ENCODE measurements at places on chromosomes 12 and 14.

DNA sequence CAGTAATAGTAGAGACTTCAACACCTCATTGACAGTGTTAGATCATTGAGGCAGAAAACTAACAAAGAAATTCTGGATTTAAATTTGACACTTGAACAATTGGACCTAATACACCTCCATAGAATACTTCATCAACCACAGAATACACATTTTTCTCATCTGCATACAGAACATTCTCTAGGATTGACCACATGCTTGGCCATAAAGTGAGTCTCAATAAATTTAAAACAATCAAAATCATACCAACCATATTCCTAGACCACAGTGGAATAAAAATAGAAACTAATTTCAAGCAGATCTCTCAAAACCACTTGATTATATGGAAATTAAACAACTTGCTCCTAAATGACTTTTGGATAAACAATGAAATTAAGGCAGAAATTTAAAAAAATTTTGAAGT, 82.3 kb downstream of the SLC38A4 start:
- no peak for DNase-seq

DNA sequence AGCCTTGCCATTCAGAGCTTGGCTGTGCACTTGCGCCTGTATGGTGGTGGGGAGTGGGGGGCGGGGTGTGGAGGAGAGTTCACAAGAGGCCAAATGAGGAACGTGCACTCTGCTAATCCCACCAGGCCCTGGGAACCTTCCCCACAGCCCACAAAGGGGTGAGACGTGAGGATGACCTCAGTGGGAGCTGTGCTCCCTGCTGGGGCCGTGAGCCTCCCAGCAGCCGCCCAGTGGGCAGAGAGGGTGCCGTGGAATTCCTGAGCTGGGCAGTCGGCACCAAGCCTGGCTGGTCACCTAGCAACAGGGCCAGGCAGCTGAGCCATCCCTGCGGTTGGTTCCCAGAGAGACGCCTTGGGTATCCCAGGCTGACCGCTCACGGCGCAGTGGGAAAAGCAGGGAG, 53.7 kb downstream of the CCNK start:
- DNase-seq, result peak; percentile 42

DNA sequence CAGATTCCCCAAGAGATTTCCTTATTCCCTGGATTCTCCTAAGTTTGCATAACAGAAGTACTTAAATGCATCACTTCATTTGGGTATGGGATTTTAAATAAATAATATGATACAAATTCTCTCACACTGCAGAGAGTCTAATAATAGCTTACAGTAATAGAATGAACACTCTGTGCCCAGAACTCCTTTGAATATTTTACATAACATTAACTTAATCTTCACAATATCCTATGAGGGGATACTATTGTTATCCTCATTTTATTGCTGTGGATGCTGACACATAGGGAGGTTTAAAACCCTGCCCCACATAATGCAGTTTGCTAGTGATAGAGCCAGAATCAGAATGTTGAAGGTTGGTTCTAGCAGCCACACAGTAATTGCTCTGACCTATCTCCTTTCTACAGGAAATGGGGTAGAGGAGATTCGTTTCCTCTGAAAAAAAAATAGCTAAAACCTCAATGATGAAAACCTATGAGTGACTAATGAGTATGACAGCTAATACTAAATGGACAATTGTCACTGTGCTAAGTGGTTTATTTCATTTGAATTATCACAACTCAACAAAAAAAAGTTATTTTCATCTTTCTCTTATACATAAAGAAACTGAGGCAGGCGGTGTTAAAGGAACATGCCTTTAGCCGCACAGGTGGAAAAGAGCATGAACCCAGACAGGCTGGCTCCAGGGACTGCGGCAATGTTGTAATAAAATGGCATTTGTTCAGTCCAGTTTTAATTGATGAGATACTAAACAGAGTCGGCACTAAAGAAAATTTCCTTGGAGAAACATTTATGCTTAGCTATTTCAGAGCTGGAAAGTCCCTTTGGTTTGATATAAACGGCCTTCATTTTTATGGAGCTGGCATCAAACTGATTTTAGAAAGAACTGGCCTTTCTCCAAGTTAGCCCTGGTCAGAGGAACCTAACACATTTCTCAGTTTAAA, 880.9 kb downstream of the NRXN3 start:
- no peak for DNase-seq

- DNase-seq, result no peak
Observed at GRCh38 chr12:88418856-88419497, 161.3 kb downstream of the KITLG start.

DNA sequence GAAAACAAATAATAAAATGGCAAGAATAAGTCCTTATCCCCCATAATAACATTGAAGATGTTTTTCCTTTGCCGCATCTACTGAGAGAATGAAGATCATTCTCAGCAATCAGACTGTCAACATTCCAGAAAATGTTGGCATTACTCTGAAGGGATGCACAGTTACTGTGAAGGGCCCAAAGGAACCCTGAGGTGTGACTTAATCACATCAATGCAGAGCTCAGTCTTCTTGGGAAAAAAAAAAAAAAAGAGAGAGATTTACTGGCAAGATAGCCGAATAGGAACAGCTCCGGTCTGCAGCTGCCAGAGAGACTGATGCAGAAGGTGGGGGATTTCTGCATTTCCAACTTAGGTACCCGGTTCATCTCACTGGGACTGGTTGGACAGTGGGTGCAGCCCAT, 41.3 kb upstream of the OR6J1 start:
- no peak for DNase-seq

- DNase-seq, result peak; percentile 88
Observed at GRCh38 chr12:95943330-95943842, at the start of gene AMDHD1. TSS of gene AMDHD1 (plus strand) at chr12:95943331. CDS start at chr12:95943399, 68 bp downstream.

- no peak for DNase-seq
Observed at GRCh38 chr14:88025313-88025712, 20.4 kb downstream of the GPR65 start.

- no peak for DNase-seq
Observed at GRCh38 chr14:66752109-66752508, 244.2 kb downstream of the GPHN start.

DNA sequence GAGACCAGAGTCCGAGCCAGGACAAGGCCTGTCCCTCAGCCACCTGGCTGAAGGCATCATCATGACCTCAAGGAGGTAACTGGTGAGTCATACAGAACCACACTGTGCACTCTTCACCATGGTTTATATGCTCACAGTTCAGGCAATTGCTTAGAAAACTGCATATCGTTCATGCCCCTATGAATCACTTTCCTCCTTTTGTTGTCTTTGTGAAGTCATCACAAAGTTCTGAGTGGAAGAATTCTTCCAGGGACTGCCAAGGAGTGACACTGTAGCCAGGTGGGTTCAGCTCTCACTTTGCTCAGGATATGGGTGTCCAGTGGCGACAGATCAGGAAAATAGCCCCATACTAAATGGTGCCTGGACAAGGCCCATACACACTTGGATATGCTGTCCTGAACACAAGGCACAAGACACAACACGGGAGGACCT, 92.5 kb downstream of the DPF3 start:
- DNase-seq, result no peak

DNA sequence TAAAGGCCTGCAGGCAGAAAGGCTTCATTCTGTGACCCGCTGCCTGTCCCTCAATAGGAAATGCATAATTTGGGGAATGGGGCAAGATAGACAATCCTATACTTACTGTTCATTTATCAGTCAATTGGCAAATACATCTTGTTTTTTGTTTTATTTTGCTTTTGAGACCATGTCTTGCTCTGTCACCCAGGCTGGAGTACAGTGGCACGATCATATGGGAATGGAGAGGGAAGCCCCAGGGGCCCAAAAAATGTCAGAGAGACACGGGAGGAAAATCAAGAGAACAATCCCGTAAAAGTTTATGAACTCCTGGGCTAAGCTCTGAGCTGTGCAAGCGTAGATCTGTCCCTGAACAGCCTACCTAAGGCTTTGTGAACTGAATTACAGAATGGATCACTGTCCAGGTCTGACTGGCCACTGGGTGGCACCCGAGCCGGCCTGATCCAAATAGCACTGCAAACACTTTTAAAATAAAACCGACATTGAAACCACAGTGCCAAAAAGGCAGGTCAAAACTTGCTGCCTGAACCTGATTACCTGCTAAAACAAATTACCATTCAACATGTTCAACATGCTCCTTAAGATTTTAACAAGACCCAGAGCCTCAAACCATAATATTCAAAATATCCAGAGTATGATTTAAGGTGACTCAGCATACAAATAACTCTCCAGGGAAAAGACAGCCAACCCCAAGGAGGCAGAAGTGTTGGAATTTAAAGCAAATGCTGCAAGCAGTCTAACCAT, 11.8 kb downstream of the COPS7A start:
- DNase-seq, result peak; percentile 69

GRCh38 chr12:8953773-8954402, 4.4 kb upstream of the M6PR start:
- DNase-seq, result no peak

GRCh38 chr14:101219896-101220703, 316.6 kb upstream of the RTL1 start:
- DNase-seq, result no peak

GRCh38 chr14:85250414-85251189, 279.3 kb upstream of the FLRT2 start:
- no peak for DNase-seq

DNA sequence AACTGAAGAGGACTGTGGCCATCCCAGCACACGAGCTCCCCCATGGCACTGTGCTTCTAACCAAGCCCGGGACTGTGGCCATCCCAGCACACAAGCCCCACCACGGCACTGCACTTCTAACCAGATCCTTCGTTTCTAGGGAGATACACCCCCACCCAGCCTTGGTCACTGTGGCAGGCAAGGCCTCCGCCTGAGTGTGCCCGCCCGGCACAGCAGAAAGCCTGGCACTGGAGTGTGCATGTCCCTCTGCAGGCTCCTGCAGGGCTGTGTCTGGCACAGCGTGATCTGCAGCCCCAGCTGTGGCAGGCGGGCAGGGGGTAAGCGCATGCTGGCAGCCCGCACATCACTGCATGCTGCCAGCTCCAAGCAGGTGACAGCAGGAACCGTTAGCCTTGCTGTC, 49.8 kb downstream of the CCDC85C start:
- no peak for DNase-seq

DNA sequence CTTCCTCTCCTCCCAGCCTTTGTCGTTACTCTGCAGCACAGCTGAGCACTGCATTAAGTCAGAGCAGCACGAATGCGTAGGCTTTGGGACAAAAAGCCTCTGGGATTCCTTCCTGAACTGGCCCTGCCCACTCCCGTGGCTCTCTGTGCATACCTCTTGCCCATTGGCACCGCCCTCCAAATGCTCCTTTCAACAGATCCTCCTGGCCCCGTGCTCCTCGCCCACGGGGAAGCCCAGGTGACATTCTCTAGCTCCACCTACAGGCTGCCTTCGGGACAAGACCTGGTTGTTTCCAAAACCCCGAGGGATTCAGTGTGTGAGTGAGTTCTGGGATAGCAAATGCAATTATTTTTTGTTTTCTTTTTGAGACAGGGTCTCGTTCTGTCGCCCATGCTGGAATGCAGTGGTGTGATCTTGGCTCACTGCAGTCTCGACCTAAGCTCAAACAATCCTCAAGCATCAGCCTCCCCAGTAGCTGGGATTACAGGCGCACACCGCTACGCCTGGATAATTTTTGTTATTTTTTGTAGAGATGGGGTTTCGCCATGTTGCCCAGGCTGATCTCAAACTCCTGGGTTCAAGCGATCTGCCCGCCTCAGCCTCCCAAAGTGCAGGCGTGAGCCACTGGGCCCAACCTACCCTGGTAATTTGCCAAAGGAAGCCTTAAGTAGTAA, 17.9 kb upstream of the TDRD9 start:
- peak; percentile 60 for DNase-seq

DNA sequence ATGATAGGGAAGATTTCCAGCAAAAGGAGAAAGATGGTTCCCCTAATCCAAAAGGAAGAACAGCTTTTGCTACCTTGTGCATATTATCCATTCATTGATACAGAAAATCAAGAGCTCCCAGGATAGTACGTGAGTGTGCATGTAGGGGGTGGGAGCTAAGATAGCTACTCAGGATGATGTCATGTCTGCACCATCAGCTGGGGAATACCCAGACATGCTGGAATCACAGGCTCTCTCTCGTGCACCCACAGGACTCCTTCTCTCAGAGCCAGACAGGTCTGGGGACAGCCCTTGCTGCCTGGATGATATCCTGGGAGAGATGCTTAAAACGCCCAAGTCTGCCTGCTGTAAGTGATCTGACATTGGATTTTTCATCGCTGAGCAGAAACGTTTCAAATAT, 38.9 kb downstream of the FOXN3 start:
- no peak for DNase-seq

DNA sequence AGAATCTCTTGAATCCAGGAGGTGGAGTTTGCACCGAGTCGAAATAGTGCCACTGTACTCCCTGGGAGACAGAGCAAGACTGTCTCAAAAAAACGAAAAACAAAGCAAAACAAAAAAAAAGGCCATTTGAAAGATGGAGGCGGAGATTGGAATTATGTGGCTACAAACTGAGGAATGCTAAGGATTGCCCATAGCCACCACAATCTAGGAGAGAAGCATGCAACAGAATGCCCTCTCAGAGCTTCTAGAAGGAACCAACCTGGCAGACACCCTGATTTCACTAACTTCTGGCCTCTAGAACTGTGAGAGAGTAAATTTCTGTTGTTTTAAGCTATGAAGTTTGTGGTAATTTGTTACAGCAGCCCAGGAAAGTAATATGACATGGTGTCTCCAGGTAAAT, 50.1 kb upstream of the LIMA1 start:
- no peak for DNase-seq

- DNase-seq, result no peak
Observed at GRCh38 chr14:104682107-104682593, 7.3 kb upstream of the INF2 start.

DNA sequence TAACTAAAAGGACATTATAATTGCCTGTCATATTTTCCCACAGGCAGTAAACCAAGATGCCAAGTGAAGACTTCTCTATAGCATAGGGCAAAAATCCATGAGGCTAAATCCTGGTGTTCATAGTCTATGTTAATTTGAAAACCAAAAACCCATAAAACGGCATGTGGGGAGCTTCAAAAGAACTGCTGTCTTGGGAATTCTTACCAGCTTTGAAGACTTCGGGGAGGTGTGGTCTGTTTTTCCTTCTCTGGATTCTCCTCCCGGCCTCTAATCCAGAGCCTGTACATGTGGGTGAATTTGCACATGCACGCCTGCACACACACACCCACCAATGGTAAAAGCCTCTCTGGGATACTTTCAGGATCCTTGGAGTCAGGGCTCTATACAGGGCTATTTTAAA, 61.9 kb upstream of the IFNG-AS1 start:
- DNase-seq, result no peak

- DNase-seq, result peak; percentile 32
Observed at GRCh38 chr14:92456215-92457015, 57.2 kb upstream of the RIN3 start.

Data from posterior cingulate gyrus (tissue), 11 donors.